ENCODE measurements at places on chromosomes 7 and 10.

- H3K27me3 ChIP-seq, result no peaks in the 10 kb centered on the region
- H3K4me3 ChIP-seq, result no peak overlapping the region
- DNase-seq, result no peak
- no peaks in the 10 kb centered on the region for H3K36me3 ChIP-seq
These were observed 37.1 kb downstream of the CCDC71L start for GRCh38 chr7:106623853-106624252.

DNA sequence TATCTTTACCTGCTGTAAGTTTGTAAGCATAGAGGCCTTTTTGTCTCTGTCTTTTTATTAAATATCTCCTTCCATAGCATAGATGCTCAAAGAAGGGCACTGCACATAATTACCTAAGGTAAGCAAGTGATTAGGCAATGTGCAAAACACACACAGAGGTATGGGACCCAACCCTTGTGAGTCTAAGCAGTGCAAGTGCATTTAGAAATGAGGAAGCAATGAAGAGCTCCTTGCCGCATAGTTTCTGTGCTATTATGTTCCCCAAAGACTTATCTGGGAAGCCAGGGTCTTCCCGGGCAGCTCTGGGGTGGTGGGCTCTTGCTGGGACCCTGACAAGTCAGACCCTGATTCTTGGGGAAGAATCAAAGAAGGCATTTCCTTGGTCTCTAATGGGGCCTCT is 13.5 kb upstream of the MGAM2 start:
- no peak for DNase-seq
- H3K4me1 ChIP-seq, result no peaks in the 10 kb centered on the region
- no peaks in the 10 kb centered on the region for H3K27me3 ChIP-seq
- H3K4me3 ChIP-seq, result no peak overlapping the region
- H3K36me3 ChIP-seq, result no peaks in the 10 kb centered on the region

- no peak overlapping the region for H3K27ac ChIP-seq
- H3K4me3 ChIP-seq, result no peak overlapping the region
- no peaks in the 10 kb centered on the region for H3K27me3 ChIP-seq
- H3K4me1 ChIP-seq, result peaks cover 14% of the 10 kb centered on the region
- DNase-seq, result no peak
These were observed 16.5 kb upstream of the ARL4A start for GRCh38 chr7:12670743-12671520.

- no peaks in the 10 kb centered on the region for H3K27me3 ChIP-seq
- H3K27ac ChIP-seq, result no peak overlapping the region
- no peak for DNase-seq
- H3K36me3 ChIP-seq, result no peaks in the 10 kb centered on the region
- no peak overlapping the region for H3K4me3 ChIP-seq
- no peaks in the 10 kb centered on the region for H3K4me1 ChIP-seq
These were observed 70.7 kb downstream of the RELN start for GRCh38 chr7:103918631-103919271.

DNA sequence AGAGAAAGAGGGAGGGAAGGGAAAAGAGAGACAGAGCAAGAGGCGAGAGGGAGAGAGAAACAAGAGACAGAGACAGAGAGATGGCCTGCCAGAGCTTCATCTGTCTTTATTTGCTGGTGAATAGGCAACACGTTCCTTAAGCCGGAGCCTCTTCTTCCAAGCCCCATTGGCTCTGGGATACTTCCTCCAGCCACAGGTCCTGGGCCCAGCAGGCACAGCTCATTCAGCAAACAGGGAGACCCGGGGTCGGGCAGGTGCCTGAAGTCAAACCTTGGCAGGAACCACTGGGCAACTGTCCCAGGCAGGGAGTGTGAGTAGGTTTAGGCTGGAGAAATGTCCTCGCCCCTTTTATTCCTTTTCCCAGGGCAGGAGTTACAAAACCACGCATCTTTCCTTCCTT is 68.2 kb downstream of the MYL10 start:
- no peaks in the 10 kb centered on the region for H3K27me3 ChIP-seq
- no peak for DNase-seq
- H3K27ac ChIP-seq, result no peak overlapping the region
- H3K4me3 ChIP-seq, result no peak overlapping the region
- H3K36me3 ChIP-seq, result no peaks in the 10 kb centered on the region
- no peaks in the 10 kb centered on the region for H3K4me1 ChIP-seq

- DNase-seq, result no peak
- no peaks in the 10 kb centered on the region for H3K27me3 ChIP-seq
- H3K4me1 ChIP-seq, result no peaks in the 10 kb centered on the region
These were observed 210.2 kb upstream of the CTBP2 start for GRCh38 chr10:125370578-125370977.
